ENCODE measurements at places on chromosomes 1 and 21.

DNA sequence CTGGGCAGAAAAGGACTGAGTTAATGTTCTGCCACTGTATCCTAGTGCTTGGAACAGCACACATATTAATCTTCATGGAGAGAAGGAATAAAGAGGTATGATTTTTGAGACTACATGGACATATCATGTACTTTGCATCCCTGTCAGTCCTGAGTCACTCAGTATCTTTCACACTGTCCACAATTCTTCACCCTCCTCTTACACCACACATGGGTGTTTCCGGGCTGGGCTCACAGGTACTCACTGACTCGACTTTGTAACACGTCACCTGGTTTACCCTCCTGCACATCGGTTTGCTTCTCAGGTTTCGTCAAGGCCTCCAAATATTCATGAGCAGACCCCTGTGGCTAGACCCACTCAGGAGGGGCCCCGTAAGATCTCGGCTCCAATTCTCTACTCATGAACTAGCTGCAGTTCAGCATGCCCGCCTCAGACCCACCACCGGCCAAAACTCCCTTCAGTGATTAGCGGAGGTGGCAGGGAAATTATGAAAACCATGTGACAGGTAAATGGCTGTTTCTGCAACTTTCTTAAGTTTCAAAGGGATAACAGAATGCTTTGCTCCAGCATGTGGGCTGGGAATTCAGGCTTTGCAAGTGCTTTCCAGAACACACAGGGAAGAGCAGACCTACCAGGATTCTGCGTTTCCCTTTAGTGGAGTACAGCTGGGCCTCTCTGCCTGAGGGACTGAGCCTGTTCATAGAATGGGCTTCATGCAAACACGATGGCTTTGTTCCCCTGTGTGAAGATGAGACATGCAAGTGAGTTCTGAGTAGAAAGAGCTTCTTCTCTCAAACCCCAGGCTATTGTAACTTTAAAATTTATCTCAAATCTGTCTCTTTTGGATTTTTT lies 31.3 kb upstream of the TRABD2B start:
- DNase-seq, result no peak

GRCh38 chr21:27515676-27516075 lies 548.8 kb upstream of the ADAMTS5 start:
- no peak for DNase-seq

DNA sequence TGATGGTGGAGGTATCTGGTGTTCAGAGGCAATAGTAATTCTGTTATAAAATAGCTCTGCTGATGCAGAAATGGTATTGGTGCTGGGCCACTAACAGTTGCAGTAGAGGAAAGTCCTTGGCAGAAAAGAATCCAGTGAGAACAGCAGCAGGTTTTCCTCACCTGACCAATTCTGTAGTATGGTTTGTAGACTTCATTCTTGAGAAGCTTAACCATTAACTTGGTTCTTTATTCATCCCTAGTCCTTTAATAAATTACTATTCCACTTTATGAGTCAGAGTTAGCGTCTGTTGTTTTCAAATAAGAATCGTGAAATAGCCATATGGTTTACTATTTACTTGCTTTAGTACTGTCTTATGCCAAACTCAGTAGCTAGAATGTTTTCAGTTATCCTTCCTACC lies 128.5 kb upstream of the SERTAD4 start:
- DNase-seq, result no peak

DNA sequence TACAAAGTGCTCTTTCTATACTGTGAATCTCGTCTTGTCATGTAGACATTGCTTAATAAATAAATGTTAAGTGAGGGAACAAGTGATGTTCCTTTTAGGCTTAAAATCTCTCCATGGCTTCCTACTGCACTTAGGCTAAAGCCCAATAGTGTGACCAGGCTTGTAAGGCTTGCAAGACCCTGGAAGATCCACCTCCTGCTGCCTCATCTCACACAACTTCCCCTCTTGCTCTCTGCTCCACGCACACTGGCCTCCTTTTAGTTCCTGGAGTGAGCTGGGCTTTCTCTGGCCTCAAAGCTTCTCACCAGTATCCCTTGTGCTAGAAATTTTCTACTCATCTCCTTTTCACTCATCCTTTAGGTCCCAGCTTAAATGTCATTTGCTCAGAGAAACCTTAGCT lies 41.5 kb upstream of the DIPK1A start:
- DNase-seq, result no peak

- DNase-seq, result no peak
Measured at GRCh38 chr1:213474054-213474453, 423.0 kb downstream of the RPS6KC1 start.

DNA sequence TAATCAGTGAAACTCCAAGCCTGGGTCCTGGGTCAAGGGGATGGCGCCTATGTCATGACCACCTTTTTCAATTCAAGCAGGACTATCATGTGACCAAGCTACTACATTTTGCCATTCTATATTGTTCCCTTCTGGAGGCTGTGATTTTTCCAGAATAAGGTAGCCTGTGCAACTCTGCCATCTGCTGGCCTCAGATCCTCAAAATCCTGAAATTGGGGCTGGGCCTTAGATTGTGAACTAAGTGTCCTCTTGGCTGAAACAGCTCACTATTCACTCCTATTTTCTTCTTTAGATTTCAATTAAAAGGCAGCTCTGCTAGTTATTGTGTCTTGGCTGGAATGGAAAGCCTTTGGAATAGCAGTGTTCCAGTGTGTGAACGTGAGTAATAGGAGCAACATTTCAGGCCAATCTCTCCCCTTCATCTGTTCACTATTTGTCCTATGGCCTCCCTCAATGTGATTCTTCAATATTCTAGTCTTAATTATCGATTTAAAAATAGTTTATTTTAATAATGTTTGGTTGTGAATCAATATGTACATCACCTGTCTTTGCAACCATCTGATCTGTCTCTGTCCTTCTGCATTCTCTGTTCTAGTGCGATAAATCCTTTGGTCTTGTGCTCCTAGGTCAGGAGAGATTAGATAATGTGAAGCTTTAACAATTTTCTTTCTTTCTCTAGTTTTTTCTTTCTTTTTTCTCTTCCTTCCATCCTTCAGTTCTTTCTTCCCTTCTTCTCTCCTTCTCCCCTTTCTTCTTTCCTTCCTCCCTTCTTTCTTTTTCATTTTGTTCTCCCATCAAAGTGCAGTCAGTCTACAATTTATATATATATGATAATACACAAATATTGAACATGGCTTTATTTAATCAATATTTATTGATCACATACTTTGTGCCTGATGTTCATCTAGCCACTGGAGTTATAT lies 69.8 kb downstream of the CR1 start:
- DNase-seq, result peak; percentile 42

Data from foreskin fibroblast (primary cell).